ENCODE measurements at places on chromosomes 6 and 20.

DNA sequence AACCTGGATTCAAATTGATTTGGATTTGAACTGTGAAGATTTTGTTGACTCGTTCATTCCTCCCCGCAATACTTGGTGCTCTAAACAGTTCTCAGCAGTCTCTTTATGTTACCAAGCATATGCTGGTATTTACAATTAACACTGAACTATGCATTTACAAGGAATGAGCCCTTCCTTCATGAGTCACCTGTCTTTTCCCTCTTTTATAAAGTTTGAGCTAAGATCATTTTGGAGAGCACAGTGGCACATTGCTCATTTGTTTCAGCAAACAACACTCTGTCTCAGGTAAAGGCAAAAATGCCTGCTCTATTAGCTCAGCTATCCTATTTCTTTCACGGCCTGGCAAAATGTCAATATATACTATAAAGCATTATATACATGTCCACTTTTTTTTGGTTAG, 285.4 kb downstream of the PHACTR1 start:
- DNase-seq, result no peak

DNA sequence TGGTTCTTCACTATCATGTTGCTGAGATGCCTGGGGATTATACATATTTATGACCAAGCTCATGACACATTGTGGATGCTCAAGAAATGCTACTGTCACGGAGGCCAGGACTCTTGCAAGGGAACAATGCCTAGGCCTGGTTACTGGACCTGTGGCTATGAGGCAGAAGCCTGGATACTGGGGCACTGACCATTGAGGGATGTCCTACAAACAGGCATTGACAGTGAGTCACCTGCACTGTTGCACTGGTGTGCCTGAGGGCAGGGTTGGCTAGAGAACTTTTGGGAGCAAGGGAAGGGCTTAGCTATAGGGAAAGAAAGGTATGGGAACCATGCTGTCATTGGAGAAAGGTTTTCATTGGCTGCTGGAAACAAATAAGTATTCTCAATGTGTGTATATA, 313.1 kb upstream of the SUPT3H start:
- DNase-seq, result no peak

- no peak for DNase-seq
Measured at GRCh38 chr6:156359912-156360311, 417.3 kb upstream of the ARID1B start.

DNA sequence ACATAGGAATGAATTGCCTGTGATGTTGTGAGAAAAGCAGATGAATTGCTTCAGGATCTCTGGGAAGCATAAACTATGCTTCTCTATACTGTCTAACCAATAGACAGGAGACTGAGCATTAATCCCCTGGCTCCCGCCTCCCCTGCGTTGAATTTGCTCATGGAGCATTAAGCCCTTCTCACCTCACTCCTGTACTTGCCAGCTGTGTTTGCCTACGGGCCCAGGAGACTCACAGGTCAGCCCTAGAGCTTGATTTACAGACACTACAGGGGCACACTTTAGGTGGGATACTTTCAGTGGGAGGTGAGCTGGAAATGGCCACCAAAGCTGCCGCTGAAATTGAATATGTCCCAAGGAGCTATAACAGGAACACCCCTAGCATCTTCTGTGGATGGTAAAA, 418.7 kb downstream of the CBLN4 start:
- no peak for DNase-seq

DNA sequence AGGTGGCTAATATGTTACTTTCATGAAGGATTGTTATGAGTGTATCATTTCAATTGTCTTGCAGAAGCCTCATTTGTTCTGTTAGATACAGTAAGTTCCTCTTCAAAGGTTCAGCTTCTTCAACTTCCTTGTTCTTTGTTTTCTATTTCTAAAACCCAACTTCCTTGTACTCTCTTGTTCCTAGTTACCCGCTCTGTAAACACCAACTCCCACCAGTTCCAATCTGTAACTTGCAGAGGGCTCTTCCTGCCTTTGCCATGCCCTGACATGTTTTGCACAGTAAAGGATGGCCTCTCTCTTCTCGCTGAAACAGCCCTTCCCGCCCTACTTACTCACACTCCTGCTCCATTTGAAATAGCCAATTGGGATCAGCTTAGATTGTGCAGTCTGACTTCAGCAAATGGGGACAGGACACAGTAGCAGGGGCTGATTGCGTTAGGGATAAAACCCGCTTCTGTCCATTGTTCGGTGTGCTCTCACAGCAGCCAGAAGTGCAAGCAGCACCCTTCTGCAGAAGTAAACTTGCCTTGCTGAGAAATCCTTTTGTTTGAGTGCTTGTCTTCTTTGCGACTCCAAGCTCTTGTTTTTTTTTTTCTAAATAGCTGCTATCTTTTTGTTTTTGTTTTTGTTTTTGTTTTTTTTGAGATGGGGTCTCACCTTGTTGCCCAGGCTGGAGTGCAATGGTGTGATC, 45.9 kb upstream of the POU5F1 start:
- DNase-seq, result no peak

DNA sequence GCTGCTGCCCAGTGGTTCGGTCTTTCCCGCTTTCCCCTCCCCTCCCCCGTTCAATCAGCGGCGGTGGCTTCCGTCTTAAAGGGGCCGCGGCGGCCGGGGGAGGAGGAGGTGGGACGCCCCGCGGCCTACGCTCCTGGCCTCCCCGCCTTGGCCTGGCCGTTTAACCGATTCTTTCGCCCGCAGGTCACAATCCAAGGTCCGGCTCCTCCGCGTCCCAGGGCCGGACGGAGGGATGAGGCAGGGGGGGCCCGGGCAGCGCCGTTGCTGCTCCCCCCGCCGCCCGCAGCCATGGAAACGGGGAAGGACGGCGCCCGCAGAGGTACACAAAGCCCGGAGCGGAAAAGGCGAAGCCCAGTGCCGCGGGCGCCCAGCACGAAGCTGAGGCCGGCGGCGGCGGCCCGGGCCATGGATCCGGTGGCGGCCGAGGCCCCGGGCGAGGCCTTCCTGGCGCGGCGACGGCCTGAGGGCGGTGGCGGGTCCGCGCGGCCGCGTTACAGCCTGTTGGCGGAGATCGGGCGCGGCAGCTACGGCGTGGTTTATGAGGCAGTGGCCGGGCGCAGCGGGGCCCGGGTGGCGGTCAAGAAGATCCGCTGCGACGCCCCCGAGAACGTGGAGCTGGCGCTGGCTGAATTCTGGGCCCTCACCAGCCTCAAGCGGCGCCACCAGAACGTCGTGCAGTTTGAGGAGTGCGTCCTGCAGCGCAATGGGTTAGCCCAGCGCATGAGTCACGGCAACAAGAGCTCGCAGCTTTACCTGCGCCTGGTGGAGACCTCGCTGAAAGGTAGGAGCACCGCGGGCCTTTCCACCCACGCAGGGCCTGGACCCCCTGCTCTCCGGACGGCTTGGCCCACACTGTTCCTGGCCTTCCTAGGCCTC, 1.2 kb downstream of the STK35 start:
- peak; percentile 79 for DNase-seq

GRCh38 chr6:159989492-159990480, 20.9 kb downstream of the IGF2R start:
- no peak for DNase-seq

DNA sequence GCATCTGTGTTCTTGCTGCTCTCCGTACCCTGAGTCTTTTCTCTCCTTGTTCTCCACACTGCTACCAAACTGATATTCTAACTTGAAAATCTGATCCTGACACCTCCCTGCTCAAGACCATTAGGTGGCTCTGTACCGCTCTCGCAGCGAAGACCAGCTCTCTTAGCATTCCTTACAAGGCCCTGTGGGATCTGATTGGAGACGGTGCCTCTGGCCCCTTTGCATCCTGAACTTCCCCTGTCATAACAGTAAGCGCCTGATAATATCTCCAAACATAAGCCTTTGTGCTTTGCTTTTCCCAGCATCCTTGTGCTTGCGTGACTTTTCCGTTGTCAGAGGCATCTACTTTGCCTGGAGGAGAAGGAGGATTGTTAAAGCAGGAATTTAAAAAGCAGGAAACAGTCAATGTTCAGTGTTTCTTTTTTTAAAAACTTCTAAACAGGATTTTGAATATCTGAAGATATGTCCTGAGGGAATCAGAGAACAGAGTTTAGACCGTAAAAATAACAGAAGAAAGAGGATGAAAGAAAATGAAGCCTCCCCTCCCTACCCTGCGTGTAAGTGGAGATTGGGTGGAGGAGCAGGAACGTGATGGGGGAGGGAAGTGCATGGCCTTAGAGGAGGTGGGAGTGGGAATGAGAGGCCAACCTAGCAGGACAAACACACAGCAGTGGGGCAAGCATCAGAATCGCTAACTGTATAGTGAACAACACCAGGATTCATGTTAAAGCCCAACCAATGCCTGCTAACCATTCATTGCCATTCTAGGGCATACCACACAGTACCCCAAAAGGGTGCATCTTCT, 89.2 kb upstream of the STMND1 start:
- DNase-seq, result peak; percentile 65

DNA sequence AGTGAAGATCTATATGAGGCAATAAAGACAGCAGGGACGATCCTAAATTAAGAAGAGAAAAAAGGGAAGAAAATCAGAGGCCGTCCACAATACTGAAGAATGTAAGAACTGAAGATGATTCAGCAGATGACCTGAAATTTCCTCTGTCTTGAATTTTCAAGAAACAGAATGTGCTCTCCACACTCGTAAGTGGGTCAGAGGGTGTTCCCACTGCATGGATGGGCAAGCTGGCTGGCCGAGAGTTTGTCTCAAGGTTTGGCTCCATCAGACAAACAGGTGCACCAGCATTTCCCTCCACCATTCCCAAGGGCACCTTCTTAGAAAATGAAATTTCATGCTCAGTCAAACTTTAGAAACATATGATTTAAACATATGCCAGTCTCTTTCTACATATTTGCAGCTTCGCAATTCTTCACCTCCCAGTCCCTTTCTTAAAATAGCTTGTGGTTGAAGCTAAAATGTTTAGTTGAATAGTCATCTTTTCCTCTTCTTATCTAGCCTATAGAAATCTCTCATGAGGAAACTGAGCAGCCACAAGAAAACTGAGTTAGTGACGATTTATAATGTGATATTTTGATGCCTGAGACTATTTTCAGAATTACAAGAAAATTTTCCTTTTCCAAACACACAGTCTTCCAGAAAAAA, 576.4 kb downstream of the PRKN start:
- DNase-seq, result peak; percentile 49

DNA sequence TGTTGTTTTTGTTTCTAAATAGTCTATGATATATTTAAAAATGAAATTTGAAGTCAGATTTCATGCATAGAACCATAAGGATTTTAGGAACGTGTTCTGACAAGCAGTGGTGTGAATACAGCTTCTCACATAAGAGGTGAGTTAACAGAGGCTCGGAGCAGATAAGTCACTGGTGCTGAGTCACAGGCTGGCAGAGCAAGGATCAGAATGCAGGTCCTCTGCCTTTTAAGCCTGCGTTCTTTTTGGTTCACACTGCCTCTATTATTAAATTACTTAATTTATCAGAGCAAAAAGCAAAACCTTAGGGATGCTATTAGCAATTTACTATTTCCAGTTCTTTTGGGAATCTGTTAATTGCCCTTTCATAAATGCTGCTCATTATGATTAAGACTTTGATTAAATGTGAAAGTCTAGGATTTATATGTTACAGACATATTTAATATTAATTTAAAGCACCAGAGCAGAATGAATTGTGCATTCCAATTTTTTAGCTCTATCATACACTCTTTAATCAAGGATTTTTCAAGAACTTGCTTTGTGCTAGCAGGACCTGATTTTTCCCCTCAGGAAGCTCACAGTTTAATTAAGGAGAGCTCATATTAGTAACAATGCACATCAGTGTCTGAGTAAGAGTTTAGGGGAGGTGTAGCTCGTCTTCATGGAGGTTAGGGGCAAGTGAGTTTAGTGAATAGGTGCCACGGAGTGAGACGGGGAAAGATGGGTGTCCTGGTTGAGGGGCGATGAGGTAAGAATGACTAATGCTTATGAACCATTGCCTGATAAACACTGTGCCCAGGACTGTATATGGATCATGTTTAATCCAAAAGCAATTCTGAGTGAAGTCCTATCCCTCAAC, 212.7 kb upstream of the AGPAT4 start:
- no peak for DNase-seq

- DNase-seq, result no peak
Measured at GRCh38 chr6:10250655-10251220, 164.1 kb downstream of the TFAP2A start.

DNA sequence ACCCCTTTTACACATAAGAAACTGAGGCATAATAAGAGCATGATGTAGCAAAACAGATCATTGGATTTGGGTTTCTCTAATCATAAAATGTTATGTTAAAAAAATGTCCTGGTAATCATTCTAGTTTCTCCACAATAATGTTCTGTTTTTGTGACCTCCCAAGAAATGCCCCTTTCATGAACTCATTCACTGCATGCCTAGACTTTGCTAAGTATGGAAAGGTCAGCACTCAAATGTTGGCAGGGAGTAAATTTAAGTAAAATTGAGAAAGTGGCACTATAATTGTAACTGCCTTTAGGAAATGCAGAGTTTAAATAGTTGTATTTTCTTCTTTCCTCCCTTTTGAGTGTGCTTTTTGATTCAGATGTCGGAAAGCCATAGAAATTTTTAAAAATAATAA, 48.5 kb upstream of the ID4 start:
- no peak for DNase-seq

DNA sequence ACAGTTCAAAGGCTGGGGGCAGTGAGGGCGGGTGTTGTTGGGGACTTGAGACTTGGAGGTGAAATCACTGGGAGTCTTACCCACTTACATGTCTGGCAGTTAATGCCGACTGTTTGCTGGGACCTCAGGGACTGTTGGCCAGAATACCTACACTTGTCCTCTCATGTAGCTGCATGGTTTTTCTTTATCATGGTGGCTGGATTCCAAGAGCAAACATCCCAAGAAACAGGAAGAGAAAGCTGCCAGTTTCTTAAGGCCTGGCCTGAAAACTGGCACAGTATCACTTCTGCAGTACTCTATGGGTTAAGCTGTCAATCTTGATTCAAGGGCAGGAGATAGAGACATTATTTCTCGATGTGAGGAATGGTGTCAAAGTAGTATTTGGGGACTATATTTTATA, 19.8 kb upstream of the C6orf62 start:
- no peak for DNase-seq

DNA sequence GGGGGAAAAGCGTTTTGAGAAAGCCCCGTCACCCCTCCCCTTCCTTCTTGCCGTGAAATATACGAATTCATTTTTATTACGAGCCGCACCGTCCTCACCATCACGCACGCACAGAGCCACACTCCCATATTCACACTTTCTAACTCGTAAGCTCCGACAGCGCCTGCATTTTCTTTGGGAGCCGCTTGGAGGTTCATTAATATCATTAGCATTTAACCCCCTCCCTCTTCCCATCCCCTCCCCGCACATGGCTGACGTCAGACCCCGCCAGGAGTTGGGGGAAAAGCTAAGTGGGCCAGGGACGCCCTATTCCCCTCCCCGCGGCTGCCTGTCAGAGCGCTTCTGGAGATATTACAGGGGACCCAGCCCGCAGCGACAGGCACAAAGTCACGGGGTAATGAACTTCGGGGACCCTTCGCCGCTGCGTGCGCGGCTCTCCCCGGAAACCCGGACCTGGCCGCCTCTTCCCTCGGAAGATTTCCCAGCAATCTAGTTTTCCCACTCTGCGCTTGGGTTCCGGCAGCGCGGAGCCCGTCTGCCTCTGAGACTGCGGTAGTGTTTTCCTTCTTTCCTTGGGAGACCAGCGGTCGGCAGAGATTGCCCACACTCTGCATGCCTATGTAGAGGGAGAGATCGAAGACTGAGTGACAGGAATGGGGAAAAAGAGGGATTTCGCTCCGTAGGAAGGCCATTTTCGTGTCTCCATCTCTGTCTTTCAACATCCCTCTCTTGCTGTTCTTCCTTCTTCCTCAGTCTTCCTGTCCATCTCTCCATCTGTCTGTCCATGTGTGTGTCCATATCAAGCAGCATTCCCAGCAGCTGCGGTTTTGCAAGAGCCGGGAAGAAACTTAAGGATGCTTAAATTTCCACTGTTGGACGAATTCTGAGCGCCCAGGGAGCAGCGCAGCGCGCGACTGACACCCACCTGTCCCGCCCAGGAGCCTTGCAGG, at the start of gene NR2E1:
Gene NR2E1 (plus strand): TSS at position 309 of the 950 bp plus-strand sequence. CDS start 744 bp downstream, outside the sequence.
- no peak for DNase-seq

GRCh38 chr6:41545247-41545702, 906 bp upstream of the FOXP4 start:
- DNase-seq, result no peak
